ENCODE measurements at places on chromosomes 1 and 21.

DNA sequence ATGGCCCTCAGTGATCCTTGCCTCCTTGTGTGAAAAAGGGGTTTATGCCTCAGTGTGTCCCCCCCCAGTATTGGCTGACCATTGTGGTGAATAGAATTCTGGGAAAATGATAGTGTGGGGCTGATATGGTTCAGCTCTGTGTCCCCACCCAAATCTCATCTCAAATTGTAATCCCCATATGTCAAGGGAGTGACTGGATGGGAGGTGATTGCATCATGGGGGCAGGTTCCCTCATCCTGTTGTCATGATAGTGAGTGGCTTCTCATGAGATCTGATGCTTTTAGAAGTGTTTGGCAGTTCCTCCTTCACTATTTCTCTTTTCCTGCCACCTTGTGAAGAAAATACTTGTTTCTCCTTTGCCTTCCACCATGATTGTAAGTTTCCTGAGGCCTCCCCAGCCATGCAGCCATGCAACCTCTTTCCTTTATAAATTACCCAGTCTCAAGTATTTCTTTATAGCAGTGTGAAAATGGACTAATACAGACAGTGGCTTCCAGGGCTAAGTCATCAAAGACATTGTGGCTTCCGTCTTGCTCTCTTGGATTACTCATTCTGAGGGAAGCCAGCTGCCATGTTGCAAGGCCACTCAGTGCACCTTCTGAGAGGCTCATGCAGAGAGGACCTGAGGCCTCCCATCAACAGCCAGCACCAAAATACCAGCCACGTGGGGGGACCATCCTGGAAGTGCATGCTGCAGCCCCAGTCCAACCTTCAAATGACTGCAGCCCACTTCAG is 40.6 kb upstream of the SOD1 start:
- DNase-seq = no peak

- no peak for DNase-seq
Measured at GRCh38 chr1:54649130-54649898, 7.7 kb downstream of the MROH7 start.

DNA sequence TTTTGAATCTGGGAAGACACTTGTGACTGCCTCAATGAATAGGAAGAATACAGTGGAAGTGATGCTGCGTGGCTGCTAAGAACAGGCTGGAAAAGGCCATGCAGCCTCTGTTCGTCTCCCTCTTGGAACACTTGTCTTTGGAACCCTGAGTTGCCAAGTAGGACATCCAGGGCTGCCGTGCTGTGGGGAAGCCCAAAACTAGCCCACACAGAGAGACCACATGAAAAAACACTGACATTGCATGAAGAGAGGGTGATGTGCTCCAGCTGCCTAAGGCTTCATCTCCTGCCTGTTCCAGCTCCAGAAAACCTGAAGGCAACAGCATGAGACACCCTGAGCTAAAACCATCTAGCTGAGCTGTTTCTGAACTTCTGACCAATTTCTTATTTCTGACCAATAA is 61.1 kb upstream of the GNG4 start:
- DNase-seq = no peak

- no peak for DNase-seq
Measured at GRCh38 chr1:24393892-24394291, 19.7 kb downstream of the STPG1 start.
